ENCODE measurements at places on chromosomes 3 and 15.

- DNase-seq = no peak
Observed at GRCh38 chr15:39539466-39539865, 41.4 kb upstream of the THBS1 start.

GRCh38 chr3:139975594-139976365 lies 40.8 kb downstream of the CLSTN2 start:
- DNase-seq = no peak

DNA sequence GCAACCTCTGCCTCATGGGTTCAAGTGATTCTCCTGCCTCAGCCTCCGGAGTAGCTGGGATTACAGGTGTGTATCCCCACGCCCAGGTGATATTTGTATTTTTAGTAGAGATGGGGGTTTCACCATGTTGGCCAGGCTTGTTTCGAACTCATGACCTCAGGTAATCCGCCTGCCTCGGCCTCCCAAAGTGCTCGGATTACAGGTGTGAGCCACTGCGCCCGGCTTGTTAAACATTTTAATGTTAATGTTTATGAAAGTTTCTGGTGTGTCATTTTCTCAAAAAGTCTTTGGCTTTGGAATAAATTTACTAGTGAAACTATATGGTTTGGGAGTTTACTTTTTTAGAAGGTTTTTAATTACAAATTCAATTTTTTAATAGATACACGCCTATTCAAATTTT lies 698.8 kb downstream of the MECOM start:
- DNase-seq = no peak

DNA sequence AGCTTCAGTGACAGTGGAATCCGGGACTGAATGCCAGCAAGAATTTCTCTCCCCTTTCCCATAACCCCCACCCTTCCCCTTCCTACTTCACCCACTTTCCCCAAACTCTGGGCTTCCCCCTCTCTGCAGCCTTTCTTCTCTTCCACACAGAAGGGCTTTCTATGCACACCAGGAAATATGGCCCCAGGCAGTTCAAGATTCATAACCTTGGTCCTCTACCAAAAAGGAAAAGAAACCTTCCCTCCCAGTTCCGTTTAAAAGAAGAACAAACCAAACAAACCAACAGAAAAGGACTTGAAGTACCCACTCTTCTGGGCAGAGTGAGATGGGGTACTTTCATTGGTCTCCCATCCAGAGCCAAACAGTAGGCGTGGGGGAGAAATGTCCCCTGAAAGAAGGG lies 68.8 kb upstream of the ABHD2 start:
- DNase-seq = no peak

- no peak for DNase-seq
Observed at GRCh38 chr15:86162172-86162591, 82.5 kb downstream of the AGBL1 start.

- no peak for DNase-seq
Observed at GRCh38 chr15:61687124-61687523, 373.1 kb downstream of the VPS13C start.

- no peak for DNase-seq
Observed at GRCh38 chr3:175612487-175613196, 753.5 kb downstream of the NAALADL2 start.

DNA sequence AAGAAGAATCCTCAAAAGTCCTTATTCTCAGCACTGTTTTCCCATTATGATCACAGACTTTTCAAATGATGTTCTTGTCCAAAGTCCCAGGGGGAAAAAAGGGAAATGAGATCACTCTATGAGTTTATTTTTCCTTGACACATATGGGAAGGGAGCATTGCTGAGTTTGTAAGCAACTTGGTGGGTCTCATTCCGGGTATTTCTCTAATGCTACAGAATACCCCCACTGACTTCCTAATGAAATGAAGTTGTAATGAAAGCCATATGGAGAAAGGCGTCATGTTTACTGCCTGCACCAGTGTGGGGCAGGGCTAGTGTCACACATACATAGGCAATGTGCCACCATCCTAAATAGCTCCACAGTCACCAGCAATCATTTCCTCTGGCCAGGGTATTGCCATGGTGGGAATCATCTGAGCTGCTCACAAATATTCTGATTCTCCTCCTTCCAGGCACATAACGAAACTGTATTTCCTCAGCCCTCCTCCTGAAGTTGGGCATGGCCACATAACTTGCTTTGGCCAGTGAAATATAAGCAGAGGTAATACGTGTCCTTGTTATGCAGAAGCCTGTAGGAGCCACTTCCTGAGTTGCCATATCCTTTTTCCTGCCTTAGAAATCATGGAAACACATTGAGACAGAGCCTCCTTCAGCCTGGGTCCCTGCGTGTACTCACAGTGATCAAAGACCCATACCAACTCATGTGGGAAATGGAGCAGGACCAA lies 41.0 kb upstream of the C15orf61 start:
- no peak for DNase-seq

- DNase-seq = no peak
Observed at GRCh38 chr15:44501768-44502366, 35.1 kb upstream of the EIF3J start.

DNA sequence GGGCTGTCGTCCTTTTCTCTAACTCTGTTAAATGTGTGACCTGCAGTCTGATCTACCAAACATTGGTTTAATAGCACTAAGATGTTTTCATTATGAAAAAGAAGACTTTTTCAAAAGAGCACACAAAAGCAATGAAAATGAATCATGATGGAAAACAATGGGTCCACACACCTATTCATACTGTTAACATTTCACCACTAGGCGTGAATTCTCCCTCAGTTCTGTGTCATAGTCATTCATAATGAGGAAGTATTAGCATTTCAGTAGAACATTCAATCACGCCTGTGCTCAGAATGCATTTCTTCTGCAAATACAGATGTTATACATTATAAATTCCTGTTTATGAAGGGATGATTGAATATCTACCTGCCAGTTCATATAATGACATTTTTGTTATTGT lies 35.9 kb downstream of the EIF4E3 start:
- DNase-seq = no peak

- DNase-seq = no peak
Observed at GRCh38 chr3:8579096-8579495, 65.5 kb downstream of the SSUH2 start.

- DNase-seq = no peak
Observed at GRCh38 chr3:195717416-195717815, 3.4 kb upstream of the MUC20 start.

GRCh38 chr3:79517766-79518413 lies 249.9 kb downstream of the ROBO1 start:
- no peak for DNase-seq

DNA sequence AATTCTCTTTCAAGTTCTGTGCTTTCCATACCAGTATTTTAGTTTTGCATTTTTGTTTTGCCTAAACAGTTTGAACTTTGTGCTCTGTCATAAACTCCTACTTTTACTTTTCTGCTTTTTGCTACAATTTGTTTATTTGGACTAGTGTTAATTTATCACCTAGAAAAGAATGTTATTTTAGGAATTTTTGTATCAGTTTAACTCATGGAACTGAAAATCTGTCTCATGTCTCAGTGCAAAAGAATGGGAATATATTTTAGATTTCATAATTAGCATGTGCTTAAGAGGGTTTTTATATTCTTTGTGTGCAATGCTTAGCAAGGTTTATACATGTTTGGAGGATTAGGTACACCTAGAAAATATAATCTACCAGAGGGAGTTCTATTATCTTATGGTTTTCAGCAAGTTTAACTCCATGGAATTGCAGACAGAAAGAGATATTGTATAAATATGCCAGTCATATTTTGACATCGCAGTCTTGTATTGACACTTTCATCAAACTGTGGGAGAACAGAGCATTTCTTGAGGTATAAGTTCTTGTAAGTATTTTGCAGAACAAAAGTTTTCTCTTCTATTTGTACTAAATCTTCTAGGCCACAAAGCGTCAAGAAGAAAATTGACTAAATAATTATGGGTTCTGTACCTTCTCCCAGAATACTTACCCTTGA lies 409.9 kb downstream of the RBMS3 start:
- DNase-seq = no peak

- DNase-seq = no peak
Observed at GRCh38 chr15:93803421-93804152, 427.8 kb upstream of the MCTP2 start.

DNA sequence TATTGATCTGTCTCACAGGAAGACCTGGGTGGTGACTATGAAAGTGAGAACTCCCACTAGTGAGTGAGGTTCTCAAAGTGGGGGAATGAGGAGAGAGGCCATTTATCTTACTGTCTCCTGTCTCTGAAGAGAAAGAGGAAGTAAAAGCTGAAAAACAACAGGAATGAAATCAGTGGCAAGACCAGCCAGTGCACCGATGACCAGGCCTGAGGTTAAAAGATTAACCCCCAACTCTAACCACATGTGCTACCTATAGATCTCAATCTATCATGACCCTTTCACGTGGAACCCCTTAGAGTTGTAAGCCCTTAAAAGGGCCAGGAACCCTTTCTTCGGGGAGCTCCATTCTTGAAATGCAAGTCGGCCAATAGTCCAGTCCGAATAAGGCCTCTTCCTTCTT lies 239.3 kb upstream of the CNTN6 start:
- DNase-seq = no peak

- no peak for DNase-seq
Observed at GRCh38 chr15:40955141-40955903, 2.1 kb downstream of the CHAC1 start.

- no peak for DNase-seq
Observed at GRCh38 chr3:12579905-12580304, 23.0 kb downstream of the MKRN2 start.

GRCh38 chr3:69250014-69250413 lies 127.6 kb upstream of the LMOD3 start:
- DNase-seq = peak; percentile 24

DNA sequence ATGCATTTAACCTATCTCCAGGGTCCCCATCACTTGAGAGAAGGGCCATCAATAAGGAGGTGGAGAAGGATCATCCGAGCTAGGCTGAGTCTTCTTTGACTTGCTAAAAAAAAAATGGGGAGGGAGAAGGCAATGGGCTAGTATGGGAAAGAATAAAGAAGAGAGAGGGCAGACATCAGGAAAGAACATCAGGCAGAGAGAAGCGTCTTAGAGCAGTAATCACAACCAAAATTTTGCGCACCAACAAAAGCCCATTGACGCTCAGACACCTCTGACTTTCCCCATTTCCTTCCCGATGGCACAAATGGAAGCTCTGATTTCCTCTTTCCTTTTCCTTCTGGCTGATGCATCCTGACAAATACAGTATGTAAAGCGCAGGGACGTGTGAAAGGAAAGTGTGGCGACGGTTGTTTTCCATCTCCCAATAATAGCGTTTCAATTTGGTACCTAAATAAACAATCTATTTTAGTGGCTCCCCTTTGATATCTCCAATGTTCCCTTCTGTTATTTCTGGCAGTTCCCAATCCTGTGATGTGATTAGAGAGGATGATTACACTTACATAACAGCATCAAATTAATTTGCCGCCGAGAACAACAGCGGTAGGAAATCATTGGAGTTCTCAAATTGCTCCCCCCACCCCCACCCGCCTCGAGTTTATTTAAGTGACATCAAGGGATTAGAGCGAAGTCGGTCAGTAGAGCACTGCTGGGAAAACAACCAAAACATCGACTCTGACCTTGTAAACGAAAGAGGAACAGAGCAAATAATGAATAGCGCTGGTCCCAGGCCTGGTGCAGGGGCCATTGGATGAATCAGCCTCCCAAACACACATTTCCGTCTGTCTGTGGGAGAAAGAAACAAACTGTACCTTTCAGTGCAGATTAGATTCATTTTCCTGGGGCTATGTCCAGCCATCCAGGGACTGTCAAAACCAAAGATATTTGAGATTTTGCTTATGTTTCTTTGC lies 273.3 kb upstream of the ICE2 start:
- DNase-seq = peak; percentile 36

- DNase-seq = no peak
Observed at GRCh38 chr15:29726553-29726952, 95.7 kb downstream of the TJP1 start.

- peak; percentile 47 for DNase-seq
Observed at GRCh38 chr3:70982700-70983140, 600.8 kb downstream of the FOXP1 start.

GRCh38 chr3:143071776-143072175 lies 47.8 kb upstream of the CHST2 start:
- DNase-seq = no peak

- DNase-seq = no peak
Observed at GRCh38 chr15:83998486-83998885, 237.1 kb upstream of the GOLGA6L4 start.

GRCh38 chr3:45241206-45241605 lies 15.1 kb upstream of the TMEM158 start:
- no peak for DNase-seq

DNA sequence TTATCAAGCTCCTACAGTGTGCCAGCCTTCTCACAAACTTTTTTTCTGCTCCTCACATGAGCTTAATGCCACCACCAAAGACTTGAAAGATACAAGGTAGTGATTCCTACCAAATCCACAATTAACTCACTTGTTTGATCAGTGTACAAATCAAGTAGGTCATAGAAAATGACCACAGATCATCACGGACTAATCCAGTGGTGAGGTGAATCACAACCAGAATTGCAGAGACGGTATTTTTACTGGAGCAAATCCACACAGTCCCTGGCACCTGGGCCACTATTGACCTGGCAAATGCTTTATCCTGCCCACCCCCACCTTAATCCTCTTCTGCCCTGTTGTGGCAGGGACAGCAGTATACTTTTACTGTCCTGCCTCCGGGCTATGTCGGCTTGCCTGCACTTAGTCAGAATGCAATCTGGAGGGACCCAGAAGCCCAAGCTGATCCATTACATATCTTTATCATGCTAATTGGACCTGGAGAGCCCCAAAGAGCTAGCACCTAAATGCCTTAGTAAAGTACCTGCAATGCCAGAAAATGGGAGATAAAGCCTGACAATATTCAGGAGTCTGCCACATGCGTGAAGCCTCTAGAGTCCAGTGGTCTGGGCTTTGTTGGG lies 83.9 kb upstream of the CDV3 start:
- DNase-seq = no peak

DNA sequence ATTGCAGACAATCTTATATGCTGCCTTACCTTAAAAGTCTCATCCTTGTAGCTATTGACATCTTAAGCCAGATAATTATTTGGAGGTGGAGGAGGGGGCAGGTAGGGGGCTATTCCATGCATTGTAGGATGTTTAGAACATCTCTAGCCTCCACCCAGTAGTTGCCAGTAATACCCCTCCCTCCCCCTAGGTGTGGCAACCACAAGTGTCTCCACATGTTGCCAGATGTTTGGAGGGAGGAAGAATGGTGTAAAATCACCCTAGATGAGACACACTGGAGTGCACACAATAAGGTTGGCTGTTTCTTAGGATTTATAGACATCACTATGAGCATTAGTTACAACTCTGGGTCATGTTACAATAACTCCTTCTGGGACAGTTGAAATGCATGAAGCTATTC lies 27.4 kb downstream of the GORASP1 start:
- DNase-seq = no peak

All from dorsolateral prefrontal cortex (tissue), 122 donors.